ENCODE measurements at places on chromosomes 16 and 17.

- no peak for DNase-seq
These were observed 36.3 kb upstream of the ZNF750 start for GRCh38 chr17:82876149-82876548.

DNA sequence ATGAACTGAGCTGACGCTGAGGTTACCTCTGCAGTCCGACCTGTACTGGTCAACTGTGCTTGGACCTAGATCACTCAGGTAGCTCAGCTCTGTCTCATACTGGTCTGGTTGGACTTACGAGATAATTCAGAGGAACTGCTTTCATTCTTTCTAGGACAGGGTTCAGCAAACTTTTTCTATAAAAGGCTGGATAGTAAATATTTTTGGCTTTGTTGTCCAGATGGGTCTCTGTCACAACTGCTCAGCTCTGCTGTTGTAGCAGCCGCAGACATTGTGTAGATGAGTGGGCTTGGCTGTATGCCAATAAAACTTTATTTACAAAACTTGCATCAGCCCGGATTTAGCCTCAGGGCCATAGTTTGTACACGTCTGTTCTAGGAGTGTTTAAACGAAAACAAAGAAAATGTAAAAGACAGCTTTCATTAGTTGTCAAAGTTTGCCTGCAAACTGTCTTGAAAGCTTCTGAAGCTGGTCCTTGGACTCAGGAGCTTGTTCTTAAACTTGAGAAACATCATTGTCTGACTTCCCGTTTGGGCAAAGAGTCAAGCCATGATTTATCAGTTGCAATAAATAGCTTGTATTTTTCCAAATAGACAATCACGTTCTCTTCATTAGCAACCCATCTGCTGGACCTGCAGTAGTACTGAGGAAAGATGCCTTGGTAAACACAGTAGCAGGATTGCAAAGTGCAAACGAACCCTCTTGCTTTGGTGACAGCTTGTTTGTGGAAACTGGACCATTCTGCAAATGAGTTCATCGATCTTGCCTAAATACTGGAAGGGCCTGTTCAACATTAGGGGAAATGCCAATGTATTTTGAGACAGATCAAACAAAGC is 253.4 kb downstream of the SNX29 start:
- no peak for DNase-seq

GRCh38 chr17:4152471-4152870 is 9.5 kb downstream of the CYB5D2 start:
- no peak for DNase-seq

DNA sequence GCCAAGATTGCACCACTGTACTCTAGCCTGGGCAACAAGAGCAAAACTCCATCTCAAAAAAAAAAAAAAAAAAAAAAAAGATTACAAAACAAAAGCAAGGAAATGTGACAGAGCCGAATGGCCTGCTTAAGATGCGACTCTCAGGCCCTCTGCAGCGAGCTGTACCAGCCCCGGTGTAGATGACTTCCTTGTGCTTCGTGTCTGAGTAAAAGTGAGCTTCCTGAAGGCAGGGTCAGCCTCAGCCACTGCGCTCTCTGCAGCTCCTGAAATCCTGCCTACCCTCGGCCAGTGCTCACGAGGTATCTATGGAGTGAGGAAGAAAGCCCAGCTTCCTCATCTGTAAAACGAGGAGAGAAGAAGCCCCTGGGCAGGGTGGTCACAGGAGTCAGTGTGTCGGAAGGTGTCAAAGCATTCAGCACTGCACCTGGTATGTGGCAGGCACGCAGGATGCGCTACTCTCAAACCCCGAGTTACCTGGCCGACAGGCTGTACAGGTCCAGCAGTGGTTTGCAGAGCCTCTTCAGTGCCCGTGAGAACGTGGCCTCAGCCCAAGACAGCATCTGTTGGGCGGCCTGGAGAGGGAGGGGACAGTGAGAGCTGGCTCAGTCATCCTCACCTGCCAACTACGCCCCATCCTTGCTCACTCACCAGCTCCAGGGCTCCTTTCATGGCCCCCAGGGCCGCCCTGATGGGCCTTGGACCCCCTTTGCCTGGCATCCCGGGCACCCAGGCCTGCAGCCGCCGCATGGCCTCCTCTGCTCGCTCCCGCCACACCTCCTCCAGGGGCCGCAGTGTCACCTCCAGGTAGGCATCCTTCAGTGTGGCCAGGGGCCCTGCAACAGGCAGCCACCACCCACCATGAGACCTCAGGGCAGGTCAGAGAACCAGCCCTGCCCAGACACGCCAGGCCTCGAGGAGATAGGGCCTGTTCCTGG is 44.6 kb downstream of the RMI2 start:
- no peak for DNase-seq

DNA sequence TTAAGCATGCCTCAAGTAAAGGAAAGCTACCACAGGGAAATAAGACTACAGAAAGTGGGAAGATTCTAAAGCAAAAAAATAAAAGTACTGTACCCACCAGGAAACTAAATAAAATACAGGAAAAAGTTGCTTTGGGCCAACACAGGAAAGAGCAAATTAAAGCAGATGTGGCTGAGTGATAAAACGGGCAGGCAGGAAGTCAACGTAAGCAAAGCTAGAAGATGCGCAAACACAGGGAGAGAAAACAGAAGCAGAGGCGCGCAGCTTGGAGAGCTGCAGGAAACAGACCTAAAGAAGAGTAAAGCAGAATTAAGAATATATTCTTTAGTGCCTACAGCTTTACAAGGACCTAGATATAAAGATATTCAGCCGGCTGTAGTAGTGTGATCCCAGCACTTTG is 21.7 kb downstream of the USP36 start:
- DNase-seq, result peak; percentile 79

DNA sequence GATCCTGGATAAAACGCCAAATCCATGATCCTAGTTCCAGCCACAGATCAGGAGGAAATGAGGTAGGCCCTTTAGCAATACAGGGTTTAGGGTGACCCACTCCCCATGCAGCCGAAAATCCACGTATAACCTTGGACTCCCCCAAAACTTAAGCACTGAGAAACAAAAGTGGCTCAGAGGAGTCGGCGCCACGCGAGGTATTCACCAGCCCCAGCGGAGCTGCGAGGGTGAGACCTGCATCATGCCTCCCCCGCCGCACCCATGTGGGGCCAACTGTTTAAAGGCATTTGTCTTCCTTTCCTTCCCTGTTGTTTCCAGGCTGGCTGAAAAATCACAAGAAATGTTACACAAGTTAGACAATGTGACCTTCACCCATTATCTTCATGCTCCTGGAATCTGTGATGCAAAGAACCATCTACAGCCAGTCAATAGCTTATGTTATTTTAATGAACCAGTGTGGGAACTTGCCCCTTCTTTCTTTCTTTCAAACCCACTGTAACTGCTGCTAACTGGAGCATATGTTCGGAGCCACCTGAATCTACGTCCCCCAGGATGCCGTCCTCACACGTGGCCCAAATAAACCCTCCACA is 98.2 kb upstream of the METRNL start:
- DNase-seq, result no peak

GRCh38 chr16:25256695-25257469 is 763 bp downstream of the ZKSCAN2 start:
- no peak for DNase-seq

GRCh38 chr17:41624208-41625101 is at the start of gene KRT17:
Gene KRT17, minus strand, starts transcription at chr17:41624575. Its CDS starts 66 bp downstream, at chr17:41624509.
- no peak for DNase-seq

Measured in glomerular endothelial cell (primary cell).